ENCODE measurements at places on chromosomes 2 and 18.

DNA sequence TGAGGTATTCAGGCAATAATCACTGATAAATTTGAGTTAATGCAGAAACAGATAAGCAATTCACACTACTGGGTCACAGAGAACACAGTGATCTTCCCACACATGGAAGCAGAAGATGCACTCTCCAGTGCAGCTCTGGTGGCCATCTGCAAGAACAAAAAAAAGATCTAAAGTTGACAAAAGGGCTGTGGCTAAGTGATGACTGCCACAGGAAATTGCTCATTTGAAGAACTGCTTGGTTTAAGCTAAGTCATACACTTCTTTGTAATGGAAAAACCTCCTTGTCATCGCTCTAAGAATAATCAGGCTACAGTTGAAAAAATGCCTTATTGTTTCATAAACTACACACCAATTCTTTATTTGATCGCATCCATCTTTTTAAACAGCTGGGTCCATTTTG lies 115.1 kb downstream of the DTNB start:
- DNase-seq = peak; percentile 86

DNA sequence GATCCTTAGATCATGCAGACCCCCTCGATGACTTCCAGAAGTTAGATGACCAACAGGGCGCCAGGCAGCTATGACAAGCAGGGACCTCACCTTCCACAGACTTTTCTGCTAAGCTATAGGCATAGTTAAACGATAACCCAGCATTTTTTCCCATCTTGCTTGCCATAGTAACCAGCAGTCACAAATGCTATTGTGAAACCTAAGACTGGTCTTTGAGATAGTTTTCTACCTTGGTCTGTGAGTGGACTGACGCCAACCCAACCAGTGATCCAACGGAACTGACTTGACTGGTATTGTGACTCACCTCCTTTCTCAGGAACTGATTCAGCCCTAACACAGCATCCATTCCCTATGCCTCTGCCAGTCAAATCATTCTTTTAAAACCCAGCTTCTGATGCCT lies 361.2 kb downstream of the LRRTM4 start:
- DNase-seq = no peak

GRCh38 chr2:15964936-15965563 lies 24.7 kb downstream of the MYCN start:
- no peak for DNase-seq

DNA sequence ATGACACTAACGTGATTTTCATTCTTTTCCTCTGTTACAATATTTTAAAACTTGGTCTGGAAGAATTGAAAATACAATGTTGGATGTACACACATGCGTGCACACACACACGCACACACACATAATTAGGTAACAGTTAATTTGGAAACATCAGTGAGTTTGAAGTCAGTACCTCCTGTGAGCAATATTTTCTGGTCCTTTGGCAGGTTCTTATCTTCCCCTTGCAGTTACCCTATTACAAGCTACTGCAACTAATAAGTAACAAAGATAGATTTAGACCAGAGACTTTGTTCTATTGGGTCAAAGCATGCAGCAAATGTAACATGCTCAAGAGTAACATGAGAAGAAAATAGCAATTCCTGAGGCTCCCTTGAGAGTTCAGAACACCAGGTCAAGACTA lies 73.3 kb downstream of the ZNF385B start:
- no peak for DNase-seq

GRCh38 chr2:102141970-102142828 lies at the start of gene IL1R1:
IL1R1 (plus strand) TSS chr2:102142746; CDS start chr2:102157725, 14,979 bp downstream.
- DNase-seq = peak; percentile 77

DNA sequence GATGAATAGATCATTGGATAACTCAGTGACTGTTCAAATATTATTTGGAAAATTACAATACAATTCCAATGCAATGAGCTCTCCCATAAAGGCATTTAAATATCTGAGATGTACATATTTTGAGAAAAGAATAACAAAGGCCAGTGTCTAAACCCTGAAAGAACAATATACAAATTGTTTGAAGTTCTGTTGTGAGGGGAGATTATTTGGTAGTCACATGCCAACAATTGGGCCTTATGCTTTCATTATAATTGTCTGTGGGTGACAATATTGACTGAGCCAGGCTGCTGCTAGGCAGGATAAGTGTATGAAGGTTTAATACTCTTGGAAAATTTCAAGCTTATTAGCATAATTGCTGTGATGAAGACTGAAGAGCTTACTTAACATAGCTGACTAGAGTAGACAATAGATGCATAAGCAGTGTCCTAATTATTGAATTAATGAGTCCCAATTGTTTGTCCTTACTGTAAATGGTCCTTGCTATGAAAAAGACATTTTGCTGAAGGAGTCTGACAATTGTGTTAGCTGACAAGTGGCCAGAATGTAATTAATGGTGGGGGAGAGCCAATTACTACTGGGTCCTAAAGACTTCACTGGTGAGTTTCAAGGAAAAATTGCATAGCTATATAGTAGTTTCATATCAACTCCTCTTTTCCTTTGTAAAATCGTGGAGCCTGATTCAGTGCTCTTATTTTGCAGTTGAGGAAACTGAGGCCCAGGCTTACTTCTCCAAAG lies 5.0 kb upstream of the SMAD2 start:
- no peak for DNase-seq

- no peak for DNase-seq
Observed at GRCh38 chr18:58536202-58536516, 92.7 kb downstream of the ALPK2 start.
